Stimulated activated CD4-positive, alpha-beta T cell treated with anti-CD3 and anti-CD28 coated beads, TNF-alpha, amount 100 ng/mL, for 1 hour (primary cell): ENCODE measurements at places on chromosomes 1 and 21.

- DNase-seq = no peak
These were observed 285.5 kb downstream of the LRRC40 start for GRCh38 chr1:69919922-69920273.

DNA sequence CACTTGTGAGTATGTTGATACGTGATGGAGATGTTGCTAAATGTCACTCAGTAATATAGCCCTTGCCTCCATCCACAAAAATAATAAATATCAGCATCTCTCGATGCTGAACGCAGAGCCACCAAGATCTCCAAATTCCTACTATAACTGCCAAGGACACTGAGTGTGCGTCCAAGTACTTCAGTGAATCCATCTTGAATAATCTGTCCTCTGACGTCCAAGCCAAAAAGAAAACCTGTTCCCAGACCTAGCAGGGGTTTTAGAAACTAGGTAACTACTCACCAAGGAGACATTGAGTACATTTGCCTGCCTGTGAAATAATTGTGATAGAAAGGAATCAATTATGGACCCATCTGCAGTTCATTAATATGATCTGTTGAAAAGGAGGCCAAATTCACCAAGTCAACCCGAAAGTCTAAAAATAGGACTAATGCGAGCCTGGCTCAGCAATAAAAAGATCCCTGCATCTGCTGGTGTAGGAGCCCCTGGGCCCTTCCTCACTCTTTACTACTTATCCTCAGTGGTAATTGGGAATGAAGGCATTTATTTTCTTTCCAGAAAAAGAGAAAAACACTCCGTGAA is 226.9 kb upstream of the IRF2BP2 start:
- DNase-seq = no peak

DNA sequence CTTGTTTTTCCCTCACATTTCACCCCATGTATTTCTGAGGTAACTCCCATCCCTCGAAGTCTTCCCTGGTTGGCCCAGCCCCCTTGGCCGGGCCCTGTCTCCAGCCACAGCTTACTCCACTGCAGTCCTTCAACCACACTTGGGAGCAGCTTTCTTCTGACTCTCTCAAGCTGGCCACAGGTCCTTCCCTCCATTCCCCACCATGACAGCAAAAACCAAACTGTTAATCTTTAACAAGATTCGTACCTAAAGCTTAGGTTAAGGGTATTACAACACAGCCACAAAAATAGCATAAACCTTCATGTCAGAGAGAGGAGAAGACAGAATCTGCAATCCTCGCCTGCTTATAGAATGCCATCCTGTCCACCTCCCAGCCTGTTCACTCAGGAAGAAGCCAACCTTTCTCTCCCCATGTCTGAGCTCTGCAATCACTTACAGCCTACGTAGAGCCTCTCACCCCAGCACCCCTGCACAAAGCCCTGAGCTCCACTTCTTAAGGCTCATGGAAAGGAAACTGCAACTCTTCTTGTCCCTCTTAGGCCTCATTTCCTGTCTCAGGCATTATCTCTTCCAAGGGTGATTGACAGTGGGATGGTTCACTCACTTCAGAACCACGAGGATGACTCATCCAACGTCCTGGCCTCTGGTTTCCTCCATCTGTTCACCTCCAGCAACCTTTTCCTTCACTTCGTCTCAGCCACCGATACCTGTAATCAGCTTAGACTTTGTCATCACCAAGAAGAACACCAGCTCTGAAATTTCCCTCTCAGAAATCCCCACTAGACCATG is 72.8 kb downstream of the CD2 start:
- peak; percentile 32 for DNase-seq

- DNase-seq = no peak
These were observed 54.4 kb downstream of the MAB21L3 start for GRCh38 chr1:116165572-116165971.

- no peak for DNase-seq
These were observed 103.7 kb downstream of the GPATCH2 start for GRCh38 chr1:217527151-217527550.

DNA sequence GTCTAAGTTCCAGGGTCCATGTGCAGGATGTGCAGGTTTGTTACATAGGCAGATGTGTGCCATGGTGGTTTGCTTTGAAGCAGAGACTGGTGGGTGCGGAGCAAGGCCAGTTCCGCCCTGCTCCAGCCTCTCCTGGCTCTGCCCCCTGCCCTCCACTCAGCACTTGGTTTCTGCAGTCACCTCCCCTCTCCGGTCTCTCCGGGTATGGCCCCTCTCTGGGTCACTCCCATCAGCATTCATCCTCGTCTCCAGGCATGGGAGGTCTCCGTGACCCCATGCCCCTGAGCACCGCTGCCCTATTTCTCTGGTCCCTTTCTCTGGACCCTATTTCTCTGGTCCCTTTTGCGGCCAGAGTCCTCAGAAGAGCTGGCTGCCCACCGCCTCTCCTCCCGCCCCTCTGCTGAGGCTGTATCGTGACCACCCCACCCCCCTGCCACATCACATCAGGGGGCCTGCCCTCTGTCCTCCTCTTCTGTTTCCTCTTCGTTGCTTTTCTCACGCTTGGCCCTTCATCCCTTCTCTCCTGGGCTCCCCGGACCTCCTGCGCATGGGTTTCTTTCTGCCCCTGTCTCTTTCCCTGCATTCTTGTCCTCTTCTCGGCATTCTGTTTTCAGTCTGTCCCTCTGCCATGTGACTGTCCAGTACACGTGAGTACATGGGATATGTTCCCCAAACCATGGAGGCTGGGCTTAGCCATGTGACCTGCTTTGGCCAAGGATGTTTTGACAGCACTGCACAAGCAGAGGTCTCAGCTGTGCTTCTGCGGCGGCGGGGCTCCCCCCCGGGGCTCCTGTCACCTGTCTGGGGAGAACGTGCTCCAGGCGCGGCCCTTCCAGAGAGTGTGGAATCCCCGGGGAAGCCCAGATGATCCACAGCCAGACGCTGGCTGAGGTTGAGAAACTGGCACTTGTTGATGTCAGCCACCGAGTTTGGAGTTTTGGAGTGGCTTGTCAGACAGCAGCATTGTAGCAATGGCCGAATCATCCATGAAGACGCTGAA is 54.4 kb upstream of the C1orf174 start:
- no peak for DNase-seq

DNA sequence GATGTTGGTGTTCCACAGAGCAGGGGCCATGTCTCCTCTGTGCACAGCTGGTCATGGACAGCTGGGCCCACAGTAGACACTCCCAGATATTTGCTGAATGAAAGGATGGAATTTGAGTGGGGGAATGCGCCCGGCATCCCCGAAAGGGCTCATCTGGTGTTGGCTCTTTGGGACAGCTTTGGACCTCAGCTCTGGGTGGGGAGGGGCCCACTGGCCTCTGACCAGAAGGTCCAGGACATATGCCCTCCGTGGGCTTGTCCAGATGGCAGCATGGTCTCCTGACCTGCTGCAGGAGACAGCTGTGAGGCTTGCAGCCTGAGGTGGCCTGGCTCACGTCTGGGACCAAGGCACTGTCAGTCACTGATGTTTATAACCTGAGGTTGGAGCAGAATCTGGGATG is 160.4 kb upstream of the AJAP1 start:
- no peak for DNase-seq

- DNase-seq = no peak
These were observed 15.1 kb downstream of the PTPRC start for GRCh38 chr1:198653808-198654413.

GRCh38 chr21:18089786-18090185 is 154.8 kb upstream of the CHODL start:
- DNase-seq = no peak

DNA sequence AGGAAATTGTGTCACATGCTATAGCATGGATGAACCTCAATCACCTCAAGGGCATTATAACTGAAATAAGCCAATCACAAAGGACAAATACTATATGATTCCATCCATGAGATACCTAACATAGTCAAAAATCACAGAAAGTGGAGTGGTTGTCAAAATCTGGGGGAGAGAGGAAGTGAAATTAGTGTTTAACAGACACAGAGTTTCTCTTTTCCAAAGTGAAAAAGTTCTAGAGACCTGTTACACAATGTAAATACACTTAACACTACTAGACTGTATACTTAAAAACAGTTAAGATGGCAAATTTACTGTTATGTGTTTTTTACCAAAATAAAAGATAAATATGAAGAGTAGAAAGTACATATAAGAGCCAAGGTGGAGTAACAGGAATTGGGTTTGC is 31.8 kb downstream of the ZNF644 start:
- no peak for DNase-seq

DNA sequence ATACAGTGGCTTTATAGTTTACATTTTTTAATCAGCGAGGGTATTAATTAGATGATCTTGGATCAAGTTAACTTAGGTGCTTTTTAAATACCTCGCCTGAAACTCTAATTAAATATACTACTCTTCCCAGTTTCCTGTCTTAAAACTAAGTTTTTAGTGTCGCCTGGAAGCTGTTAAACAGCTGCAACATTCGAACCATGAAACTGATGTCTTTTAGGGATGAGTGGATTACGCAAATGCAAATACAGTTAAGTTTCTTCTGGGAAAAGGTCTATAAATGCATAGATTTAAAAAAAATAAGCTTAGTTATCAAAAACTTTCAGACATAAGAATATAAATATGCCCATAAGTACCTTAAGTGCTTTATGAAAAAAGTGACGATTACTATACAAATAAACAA is 228.3 kb downstream of the PTPRC start:
- DNase-seq = no peak

DNA sequence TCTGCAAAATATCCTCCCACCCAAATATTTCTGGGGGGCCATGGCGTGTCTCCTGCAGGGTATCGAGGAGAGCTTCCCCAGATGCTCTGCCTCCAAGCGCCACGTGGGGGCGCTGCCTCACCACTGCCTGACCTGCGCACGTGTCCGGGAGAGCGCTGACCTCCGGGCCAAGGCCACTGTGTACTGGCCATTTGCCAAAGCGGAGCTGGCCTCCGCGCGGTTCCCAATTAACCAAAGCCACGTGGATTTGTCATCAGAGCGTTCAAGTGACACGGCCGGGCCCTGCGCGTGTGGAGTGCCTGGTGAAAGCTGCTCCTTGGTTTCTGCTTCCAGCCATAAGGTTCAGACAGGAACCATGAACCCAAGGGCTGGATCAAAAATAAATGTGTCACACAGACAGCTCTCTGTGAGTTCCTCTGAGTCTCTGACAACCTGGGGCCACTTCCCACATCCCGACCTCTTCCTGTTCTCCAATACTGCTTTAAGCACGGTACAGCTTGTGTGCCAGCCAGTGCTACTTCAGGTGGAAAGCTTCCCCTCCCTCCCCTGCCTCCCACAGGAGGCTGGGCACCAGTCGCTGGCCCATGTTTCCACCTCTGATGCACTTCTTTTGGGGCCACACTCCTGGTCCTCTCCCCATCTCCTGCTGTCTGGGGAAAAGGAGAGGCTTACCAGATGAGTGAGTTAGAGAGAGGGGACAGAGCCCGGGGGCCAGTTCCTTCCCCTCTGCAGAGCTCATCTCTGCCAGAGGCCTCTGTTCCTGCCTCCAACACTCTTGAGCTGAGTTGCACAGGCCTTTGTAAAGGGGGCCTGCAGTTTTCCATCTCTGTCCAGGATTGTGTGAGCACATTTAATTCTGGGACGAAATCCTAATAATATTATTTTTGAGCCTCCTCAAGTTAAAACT is 26.1 kb downstream of the ZP4 start:
- DNase-seq = no peak

DNA sequence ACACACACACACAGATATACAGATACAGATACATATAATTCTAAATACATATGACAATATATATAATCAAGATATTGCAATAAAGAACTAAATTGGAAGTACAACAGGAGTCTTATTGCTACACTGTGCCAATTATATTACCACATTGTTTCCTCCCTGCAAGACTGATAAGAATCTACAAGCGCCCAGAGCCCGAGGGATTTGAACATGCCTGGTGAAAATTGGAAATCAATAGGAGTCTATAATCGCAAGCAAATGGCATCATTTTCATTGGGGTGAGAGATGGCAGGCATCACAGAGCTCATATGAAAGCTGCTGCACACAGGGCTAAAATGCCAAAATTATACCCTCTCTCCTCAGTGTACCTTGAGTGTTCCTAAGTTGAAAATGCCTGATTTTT is 152.9 kb upstream of the PTBP2 start:
- no peak for DNase-seq

DNA sequence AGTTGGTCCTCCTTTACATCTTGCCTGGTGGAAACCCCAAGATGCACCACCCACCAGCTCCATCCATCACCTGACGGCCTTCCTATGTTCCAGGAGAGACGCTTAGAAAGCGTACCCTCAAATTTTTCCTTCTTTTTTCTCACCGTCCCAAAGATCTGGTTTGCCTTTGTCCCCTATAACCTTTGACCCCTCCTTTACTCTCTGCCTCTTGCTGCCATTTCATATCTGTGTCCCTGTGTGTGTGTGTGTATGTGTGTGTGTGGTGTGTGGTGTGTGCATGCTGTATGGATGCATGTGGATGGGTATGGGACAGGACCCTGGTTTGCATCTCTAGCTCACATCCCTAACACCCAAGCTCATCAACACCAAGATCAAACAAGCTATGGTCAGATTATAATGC is 22.2 kb upstream of the IPO9 start:
- DNase-seq = no peak

DNA sequence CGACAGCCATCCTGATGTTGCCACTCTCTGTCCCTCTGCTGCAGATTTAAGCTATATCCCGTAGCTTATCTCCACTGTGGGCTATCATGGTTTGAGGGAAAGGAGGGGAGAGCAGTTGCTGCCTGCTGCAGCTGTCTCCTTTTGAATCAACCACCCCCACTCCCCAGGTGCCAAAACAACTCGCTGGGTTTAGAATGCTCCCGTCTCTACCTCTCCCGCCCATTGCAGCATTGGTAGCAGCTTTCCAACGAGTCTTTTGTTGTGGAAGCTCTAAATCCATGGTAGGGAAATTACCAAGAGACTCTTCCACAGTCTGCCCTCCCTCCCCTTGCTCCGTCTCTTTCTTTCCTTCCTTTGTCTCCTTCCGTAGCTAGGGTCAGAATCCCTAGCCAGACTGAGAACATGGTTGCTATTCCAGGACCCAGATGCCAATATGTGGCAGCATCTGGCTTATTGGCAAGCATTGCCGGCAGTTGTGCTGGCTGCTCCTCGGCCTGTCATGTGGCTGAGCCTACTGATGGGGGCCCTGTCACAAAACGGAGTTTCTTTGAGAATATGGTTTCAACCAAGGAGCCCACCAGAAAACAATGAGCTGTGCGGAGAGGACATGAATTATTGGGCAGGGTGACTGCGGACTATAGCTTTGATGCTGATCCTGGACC is 230.7 kb downstream of the RPS6KC1 start:
- DNase-seq = no peak

DNA sequence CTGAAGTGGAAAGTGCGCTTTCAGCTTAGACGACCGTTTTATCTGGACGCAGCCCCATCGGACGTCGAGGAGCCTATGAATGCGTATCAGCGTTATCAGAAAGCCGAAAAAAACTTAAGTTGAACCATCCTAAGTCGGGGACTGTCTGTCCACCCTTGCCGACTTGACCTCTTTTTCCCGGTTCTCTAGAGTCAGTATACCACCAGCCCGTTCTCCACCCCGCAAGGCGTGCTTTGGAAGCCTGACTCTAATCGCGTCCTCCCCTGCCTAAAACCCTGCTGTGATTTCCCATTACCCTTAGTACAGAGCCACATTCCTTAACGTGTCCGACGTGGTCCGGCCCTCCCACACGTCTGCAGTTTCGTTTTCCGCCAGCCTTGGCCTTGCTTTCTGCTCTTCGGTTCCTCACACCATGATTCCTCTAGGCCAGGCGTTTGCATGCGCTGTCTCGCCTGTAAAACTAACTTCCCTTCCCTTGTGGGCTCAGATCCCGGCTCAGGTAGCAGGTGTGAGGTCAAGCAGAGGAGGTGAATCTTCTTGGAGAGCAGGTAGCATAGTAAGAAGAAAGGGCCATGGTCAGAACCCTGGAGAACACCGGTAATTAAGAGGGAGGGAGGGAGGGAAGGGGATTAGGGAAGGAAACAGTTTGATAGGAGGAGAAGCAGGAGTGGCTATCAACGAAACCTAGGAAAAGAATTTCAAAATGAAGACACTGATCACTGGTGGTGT is 865 bp downstream of the ADPRS start:
- no peak for DNase-seq
